ENCODE measurements at places on chromosomes 11 and 22.

DNA sequence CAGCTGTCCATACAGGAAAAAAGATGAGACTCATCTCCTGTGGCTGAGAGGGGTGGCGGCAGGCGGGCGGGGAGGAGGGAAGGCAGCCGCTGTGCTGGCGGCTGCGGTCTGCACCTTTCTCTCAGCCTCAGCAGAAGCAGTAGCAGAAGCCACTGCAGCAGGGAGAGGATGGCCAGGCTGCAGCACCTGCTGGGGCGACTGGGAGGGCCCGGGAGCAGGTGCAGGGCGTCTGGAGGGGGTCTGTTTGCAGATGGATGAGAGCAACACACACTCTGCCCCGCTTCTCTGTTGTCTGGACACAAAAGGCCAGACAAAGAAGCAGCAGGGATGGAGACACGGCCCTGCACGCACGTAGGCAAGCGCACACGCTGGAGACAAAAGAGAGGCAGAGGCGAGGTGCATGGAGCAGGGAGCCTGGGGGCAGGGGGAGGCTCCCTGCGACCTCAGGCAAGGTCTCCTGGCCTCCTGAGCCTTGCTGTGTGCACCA is 9.3 kb upstream of the MIAT start:
- no peak for DNase-seq

- no peak for DNase-seq
Observed at GRCh38 chr11:46393231-46393616, 1.6 kb upstream of the CHRM4 start.

DNA sequence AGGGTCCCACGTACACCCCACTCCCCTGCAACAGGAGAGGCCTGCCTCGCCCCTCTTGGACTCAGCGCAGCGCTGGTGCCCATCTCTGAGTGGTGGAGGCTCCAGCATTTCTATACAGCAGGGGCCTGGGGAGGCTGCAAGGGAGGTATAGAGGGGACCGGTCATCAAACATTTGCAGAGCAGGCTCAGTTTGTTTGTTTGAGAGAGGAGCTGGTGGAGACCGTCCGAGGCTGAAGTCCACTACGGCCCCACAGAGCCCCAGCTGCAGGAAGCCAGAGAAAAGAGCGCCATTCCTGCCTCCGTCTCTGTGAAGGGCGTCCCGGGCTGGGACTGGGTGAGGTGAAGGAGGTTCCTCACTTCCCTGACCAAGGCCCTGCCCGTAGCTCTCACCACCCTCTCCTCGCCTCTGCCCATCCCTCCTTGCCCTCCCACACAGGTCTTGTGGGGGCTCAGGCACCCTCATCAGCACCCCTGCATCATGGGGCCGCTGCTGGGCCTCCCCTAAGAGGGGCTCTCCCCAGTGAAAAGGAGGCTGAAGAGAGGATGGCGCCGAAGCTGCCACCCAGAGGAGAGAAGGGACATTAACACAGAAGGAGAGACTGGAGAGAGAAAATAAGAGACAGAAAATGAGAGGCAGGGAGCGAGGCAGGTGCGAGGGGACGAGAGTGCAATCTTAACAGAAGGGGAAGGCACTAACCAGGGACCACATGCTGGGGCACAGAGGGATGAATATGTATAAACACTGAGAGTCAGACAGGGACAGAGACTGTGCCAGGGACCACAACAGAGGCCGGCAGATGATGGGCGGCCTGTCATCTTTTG is 24.5 kb downstream of the RPUSD4 start:
- DNase-seq, result no peak

DNA sequence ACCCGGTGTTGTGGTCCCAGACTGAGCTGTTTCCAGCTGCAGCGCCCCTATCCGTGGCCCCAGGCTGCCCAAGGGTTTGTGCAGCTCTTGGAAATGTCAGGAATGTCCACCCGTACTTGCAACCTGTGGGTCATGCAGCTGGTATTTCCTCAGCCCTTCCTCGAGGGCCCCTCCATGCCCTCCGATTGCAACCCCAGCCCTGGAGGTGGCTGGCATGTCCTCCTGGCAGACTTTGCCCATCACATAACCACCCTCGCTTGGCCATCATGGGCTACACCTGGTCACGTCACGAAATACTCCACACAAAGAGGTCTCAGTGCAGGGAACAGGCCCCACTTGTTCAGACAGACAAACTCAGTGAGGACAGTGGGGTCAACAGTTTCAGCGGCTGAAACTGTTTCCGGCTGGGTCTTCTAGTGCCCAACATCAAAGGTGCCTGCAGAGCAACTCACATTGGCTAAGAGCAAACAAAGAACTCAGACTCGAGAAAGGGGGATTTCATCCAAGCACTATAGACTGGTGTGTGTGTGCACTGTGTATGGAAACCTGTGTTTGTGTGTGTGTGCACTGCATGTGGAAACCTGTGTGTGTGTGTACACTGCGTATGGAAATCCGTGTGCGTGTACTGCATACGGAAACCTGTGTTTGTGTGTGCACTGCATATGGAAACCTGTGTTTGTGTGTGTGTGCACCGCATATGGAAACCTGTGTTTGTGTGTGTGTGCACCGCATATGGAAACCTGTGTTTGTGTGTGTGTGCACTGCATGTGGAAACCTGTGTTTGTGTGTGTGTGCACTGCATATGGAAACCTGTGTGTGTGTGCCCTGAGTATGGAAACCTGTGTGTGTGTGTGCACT is 72.8 kb upstream of the CCND1 start:
- no peak for DNase-seq

DNA sequence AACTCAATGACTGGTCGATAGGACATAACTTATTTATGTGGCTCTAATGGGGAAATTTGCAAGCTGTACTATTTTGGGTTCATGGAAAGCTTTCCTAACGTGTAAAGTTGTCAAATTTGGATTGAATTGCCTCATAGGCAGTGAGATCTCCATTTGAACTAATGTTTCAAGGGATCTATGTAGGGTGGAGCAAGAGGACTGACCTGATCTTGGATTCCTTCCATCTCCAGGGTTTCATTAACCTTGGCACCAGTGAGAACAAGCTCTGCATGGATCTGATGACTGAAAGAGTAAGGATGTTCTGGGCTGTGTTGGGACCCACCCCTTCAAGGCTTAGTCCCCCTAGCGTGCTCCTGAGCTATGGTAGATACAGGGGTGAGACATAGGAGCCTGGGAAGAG is 2.1 kb downstream of the ACCSL start:
- DNase-seq, result no peak

DNA sequence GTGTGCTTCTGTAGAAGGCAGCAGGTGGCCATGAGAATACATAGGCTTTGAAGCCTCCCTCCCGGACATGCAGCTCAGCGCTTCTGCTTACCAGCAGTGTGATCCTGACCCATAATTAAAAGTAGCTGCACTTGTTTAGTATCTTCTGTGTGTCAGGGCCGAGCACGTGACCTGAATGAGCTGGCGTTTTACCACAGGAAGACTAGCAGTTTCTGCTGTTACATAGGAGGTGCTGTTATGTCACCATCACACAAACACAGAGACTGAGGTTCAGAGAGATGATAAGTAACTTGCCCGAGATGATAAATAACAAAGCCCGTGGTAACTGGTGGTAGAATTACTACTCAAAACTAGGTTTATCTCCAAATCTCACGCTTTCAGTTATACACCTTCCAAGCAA is 329.5 kb downstream of the OPCML start:
- no peak for DNase-seq

- no peak for DNase-seq
Observed at GRCh38 chr11:19679952-19680828, 32.4 kb upstream of the NAV2 start.

DNA sequence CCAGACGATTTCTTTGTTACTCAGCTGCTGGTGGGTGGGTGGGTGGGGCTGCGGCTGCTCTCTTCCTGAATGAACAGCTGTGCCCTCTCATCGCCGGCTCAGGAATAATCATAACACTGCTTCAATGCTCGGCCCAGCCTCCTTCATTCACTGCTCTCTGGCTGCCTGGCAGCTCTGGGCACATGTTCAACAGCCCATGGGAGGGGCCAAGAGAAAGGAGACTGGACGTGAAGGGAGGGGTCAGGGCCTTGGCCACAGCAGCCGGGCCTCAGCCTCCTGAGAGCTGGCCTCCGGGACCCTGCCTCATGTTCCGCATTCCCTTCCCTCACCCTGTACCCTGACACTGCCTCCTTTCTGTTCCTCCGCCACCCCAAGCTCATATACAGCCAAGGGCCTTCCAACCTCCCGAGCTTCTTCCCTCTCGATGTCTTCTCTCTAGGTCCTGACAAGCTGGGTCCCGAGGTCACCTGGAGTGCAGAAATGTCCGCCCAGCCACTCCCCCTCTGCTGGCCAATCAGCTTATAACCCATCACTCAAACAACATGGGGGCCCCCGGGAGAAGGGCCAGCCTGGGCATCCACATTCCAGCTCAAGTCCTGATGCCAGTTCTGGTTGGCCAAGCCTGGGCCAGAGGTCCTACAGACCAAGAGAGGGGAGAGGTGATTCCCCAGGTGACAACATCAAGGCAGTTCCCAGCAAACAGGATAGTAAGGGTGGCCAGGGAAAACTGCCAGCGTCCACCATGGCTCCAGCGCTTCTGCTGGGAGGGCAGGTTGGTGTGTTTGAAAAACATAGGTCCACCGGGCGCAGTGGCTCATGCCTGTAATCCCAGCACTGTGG is 3.2 kb upstream of the CSDC2 start:
- DNase-seq, result no peak

DNA sequence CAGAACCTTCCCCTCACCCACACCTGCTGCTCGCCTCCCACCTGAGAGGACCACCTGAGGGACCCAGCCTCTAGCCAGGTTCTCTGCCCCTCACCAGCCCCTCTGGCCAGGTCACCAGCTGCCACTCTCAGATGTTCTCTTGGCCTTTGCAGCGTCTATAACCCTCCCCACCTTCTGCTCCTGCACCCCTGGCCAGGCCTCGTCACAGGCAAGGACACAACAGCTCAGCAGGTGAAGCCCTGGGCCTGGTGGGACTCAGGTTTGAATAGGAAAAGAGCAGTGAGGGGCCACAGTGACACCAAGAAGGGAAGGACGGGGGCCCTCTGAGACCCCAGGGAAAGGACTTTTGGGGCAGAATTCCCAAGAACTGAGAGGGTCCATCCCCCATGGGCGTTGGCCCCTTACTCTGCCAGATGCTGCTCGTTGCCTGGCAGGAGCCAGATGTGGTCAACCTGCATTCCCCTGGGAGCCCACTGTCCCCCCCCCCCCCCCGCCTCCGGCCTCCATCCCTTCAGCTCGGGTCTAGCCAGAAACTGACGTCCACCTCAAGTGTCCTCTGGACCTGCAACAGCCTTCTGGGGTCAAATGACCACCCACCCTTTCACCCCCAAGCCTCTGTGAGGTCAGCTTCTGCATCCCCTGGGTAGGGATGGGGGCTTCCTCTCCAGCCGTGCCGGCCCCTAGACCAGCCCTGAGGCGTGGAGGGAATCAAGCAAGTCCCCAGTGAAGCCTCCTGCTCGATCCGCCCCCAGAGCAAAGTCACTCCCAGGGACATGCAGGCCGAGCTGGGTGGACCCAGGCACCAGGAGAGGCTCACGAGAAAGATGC is 28.7 kb downstream of the SBF1 start:
- DNase-seq, result no peak

DNA sequence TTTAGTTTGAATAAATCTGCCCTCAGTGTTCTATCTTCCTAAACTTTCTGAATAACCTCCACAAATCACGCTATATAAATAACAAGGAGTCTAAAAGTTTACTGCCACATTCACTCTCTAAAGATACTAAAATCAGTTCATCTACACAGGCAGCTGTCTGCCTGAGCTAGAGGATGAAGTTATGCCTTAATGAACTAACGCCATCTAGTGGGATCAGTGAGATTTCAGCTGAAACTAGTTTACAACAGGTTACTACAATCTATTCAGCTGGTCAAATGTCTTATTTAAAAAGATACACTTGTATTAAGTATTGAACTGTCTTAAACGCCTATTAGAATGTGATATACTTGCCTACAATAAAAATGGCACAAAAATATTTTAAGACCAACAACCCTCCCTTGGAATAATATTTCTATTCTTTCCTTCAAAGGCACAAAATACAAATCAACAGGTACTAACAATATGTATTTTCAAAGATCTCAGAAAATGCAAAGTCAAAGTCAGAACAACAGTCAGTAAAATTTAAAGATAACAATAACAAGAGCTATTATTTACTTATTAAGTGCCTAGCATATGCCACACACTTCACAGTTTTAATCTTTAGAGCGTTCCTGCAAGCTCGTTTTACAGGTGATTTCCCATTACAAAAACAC is 84.1 kb downstream of the LARGE2 start:
- no peak for DNase-seq

- no peak for DNase-seq
Observed at GRCh38 chr22:38070250-38070921, 13.2 kb downstream of the PICK1 start.

DNA sequence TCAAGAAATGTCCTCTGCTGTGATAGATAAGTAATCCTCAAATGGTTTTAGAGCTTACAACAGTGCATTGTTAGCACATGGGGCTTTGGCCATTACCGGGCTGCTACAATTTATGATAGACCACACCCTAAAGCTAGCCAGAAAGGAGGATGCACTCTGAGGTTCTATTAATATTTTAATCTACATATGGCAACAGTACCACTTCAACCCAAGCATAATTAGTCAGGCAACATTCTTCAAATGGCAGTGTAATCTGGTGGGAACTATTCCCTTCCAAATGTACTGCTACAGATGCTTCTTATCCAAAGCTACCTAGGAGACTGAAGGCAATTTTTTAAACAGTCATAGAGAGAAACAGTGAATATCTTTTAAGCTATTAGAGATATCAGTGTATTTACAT is 697.6 kb downstream of the KCNA4 start:
- no peak for DNase-seq
